ENCODE measurements at places on chromosomes 11 and 22.
A peak's percentile ranks its signal among the peaks of the same experiment; 100 is the strongest.

- no peak for DNase-seq
These were observed 2.2 kb upstream of the KIRREL3 start for GRCh38 chr11:127002669-127003259.

DNA sequence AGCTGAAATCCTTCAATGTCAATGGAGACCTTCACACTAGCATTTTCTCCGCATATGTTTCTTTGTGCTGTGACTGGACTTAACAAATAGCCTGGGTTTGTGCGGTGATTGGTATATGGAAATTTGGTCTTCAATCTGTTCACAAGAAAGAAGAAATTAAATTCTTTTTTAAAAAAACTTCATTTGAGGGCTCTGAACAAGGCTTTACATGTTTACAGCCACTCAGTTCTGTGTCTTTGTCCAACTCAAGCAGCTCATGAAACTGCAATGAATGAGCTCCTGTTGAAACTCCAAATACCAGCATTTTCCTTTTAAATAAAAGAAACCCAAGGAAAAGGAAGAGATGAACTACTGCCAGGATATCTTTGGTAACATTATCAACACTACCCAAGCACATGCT lies 57.3 kb downstream of the PIK3C2A start:
- no peak for DNase-seq

- DNase-seq = no peak
These were observed 137.8 kb downstream of the BRD1 start for GRCh38 chr22:49689858-49690257.

- no peak for DNase-seq
These were observed 157.5 kb upstream of the E2F8 start for GRCh38 chr11:19398273-19398672.

GRCh38 chr11:55357560-55358184 lies 10.1 kb upstream of the OR4A15 start:
- DNase-seq = no peak

DNA sequence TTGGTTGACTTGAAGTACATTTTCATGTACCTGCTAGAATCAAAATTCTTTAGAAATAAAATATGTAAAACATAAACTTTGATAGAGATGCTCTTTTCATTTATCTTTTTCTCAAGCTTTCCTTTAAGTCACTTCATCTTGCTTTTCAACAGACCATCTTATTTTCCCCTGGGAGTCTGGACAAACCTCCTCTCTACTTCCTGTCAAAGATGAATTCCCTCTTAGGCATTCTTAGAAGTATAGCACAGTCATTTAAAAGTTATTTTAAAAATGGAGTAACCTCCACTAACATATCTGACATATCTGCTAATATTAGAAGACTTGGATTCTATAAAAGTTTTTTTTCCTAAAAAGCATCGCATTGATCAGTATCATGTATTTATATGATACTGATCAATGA lies 84.8 kb upstream of the PAX6 start:
- DNase-seq = no peak

DNA sequence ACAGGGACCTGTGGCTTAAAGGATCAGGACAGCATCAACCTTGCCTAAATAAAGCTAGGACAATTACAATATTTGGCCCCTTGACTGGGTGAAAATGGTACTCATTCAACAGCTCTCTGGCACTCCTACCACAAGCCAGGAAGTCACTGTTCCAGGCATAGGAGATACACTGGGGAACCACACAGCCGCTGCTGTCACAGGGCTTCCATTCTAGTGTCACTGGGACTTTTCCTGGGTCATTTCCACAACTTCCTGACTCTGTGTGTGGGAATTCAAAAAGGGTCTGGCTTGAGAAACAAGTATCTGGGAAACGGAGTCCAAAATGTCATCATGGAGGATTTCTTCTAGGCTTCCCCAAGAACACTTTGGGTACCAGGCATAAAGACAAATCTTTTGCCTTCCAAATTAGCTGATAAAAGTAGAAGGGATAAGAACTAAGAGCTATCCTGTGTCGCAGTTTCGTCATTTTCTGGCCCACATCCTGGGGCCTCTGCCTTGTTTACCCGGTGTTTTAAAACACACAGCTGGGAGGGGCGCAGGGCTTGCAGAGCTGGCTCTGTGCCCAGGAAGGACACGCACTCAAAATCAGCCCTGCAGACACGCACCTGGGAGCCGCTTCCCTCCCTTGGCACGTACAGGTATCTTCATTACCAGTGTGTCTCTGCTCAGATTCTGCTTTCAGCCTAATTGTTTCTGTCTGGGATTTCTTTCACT lies 38.0 kb downstream of the TMEM45B start:
- DNase-seq = no peak

DNA sequence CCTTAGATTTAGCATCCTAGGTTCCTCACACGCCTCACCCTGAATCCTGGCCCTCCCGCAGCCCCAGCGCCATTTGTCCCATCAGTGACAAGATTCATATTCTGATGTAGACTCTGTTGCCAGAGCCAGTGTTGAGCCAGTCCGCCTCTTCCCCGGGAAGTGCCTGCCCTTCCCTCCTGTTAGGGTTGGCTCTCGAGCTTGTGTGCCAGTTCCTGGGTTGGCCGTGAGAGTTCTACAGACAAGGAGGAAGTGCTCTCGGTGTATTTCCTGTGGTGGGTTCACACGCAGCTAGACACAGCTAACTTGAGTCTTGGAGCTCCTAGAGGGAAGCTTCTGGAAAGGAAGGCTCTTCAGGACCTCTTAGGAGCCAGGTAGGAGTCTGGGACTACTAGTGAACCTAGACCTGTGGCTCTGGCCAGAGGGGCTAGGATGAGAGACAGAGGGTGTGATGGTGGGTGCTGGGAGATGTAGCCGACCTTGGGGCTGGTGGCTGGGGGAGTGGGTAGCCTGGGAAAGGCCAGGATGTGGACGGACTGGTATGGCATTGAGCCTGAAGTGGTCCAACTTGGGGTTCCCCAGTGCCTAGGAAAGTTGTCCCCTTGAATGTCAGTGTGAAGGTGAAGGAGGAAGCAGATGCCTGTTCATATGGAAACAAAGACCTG lies at the start of gene IL18BP:
IL18BP (plus strand) TSS at position 261 of the 662 bp plus-strand sequence. CDS start 1,076 bp downstream, outside the sequence.
- peak; percentile 58 for DNase-seq

DNA sequence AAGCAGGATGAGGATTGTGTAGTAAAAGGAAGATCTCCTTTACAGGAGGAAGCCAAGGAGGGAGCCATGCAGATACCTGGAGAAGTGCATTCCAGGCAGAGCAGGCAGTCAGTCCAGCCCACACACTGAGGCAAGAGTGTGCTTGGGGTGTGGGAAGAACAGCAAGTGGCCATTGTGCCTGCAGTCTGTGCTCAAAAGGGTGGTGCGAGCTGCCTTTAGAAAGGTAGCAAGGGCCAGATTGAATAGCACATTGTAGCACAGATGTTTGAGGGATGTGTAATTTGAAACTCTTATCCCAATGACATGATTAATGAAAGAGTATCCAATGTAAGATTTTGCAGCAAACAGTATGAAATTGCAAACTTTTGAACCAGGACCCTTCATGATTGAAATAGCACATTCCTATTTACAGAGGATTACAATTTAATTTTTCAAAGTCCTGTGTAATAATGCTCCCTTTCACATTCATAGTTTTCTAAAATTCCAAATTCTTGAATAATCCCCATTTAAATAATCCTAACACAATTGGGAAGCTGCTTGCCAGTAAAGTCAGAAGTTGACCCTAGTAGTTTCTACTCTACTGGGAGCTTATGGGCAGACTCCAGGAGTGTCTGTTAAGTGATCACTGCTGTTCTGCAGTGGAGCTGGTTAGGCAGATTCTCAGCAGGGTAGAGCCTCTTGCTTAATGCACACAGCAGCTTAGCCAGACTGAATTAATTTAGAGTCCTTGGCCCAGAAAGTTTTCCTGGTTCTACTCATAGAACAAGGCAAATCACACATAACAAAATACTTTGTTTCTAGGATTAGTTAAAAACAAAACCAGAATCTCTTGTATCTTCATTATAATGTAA lies 78.1 kb downstream of the CYB5R2 start:
- DNase-seq = no peak

- peak; percentile 61 for DNase-seq
These were observed 690 bp downstream of the CSNK1E start for GRCh38 chr22:38316364-38317121.

DNA sequence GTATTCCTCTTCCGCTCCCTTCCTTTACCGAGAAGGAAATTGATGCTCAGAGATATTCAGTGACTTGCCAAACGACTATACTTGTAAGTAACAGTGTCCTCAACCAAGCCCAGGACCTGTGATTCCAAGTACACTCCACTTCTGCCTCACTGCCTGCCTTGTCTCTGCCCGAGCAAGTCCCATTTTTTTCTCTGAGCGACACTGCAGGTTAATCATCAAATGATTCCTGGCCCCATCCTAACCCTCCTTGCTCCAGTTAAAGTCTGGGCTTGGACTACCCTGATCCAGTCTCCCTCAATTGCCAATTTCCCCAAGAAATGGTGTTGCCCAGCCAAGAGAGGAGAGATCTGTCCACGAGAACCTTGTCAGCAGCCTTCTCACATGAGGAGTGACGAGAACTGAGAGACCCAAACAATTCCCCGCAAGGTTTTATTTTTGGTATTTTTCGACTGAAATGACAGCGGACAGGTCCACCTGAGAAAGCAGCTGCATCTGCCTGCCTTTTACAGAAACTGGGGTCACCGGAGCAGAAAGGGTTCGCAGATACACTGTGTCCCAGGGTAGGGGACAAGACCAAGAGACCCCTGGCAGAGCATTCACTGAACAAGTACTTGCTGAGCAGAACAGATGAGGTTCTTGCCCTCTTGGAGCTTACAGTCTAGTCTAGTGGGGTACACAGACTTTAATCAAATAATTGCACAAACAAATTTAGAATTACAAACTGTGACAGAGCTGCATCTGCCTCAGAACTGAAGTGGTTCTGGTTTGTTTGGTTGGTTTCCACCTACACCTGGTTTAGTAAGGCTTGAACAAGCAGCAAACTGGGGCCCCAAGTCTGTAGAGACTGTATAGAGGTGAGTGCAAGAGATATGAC lies 11.4 kb downstream of the POU2AF1 start:
- DNase-seq = no peak

DNA sequence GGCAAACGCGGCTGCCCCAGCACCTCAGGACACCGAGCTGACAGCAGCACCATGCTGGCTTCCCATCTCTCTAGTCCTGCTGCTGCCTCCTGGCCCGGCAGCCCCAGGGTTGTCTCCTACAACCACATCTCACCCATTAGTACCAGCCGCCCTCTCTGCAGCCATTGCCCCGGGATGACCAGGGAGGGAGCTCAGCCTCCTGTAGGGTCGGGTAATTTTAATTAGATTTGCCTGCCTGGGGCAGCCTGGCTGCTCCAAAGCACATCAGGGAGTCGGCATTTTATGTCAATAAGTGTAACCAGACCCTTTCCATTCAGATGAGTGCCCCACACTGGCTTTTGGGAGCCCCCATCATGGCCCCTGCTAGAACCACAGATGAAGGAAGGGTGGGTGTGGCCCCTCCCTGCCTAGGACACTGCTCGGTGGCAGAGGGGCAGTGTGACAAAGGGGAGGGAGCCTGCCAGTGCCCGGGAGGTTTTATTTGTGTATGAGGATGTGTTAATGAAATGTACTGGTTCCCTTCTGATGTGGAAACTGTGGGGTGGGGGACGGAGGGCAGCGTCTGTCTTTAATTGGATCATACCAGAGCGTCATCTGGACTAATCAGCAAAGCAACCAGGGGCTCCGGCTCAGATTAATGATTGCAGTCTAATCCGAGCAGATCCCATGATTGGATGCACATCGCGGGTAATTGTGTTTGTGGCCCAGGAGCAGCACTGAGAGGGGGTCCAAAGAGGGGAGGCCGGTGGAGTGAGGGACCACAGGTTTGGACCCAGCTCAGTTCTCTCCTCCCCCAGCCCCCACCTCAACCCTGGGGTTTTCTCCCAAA lies 125.3 kb downstream of the FEZ1 start:
- DNase-seq = no peak
